ENCODE measurements at places on chromosomes 4 and X.

- DNase-seq = no peak
These were observed 146.2 kb downstream of the SPATA18 start for GRCh38 chr4:52197306-52197705.

DNA sequence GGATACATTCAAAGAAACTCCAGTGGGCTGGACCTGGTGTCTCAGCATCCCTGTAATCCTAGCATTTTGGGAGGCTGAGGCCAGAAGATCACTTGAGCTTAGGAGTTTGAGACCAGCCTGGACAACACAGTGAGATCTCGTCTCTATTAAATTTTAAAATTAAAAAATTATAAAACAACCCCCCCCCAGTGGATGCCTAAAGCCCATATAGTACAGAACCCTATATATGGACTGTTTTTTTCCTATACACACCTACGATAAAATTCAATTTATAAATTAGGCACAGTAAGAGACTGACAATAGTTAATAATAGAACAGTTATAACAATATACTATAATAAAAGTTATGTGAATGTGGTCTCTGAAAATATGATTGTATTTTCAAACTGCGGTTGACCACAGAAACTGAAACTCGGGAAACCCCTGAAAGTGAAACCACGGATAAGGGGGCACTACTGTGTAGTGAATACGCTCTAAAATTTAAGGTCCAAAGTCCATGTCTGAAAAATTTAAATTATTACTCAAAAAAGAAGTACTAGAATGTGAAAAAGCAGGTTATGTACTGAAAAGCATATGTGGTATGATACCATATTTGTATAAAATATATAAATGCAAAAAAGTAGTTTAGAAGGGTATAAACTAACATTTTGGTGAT is 2.0 kb downstream of the SMIM14 start:
- DNase-seq = no peak

GRCh38 chr4:168028970-168029597 is 63.3 kb upstream of the ANXA10 start:
- DNase-seq = no peak

DNA sequence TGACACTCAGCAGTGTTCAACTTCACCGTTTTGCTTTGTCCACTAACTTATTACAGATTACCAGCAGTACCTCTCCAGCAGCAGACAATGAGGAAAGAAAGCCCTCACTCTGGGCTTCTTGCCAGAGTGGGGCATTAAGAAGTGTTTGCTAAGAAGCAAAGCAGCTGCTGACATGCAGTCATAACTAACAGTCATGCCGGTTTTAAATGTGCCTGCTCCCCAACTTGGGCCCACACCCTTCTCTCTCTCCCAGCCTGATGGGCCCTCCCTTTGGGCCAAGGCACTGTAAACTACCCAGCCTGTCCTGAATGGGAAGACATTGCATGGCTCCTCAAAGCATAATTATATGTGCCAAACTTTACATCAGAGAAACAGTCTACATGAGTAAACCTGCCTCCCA is 54.6 kb upstream of the HHIP start:
- DNase-seq = no peak

DNA sequence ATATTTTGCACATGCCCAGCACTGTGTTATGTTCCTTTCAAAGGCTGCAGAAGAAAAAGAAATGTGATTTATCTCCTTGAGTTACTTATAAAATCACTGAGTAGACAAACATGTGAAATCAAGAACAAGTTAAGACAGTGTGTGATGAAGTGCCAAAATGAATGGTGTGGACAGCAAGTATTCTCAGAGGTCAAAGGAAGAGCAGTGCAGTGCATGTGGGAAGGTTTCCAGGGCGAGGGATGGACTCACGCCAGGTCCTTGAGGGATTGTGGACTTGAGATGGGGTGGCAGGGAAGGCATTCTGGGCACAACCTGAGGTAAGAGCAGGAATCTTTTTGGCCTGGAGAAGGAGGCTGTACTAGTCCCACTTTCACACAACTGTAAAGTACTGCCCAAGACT is 115.5 kb downstream of the FNIP2 start:
- no peak for DNase-seq

GRCh38 chrX:132612821-132613564 is 124.2 kb upstream of the MBNL3 start:
- DNase-seq = peak; percentile 15

DNA sequence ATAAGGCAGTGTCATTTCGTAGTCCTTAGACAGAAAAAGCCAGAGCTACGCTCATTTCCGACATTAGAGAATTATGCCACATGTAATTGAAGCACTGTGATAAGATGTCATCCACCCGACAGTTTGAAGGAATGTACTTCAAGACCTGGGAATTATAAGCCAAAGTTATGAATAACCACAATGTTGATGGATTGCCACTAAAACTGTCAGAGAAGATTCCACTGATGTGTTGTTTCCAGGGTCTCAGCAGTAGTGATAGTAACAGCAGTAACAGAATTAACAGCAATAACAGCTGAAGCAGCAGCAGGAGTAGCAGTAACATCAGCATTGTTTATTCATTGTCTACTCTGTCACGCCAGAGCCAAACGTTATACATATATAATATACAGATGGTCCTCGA is 24.7 kb downstream of the RAB33A start:
- no peak for DNase-seq
